ENCODE measurements at places on chromosomes 13 and 19.

DNA sequence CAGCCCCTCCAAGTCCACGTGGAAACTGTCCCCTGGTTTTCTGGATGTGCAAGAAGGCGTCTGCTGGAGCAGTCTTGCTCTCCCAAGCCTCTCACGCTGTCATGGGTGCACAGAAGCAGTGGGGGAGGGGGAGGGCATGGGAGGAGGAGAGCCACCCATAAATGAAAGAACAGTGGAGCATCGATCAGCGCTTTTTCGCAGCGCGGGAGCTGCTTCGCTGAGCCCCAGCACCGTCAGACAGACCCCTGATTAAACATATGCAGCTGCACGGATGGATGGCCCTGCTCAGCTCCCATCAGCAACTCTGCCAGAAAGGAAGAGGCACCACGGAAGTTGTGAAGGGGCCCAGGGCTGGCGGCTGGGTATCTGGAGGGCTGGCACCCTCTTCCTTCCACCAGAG lies 264.9 kb downstream of the UQCRFS1 start:
- DNase-seq = no peak

DNA sequence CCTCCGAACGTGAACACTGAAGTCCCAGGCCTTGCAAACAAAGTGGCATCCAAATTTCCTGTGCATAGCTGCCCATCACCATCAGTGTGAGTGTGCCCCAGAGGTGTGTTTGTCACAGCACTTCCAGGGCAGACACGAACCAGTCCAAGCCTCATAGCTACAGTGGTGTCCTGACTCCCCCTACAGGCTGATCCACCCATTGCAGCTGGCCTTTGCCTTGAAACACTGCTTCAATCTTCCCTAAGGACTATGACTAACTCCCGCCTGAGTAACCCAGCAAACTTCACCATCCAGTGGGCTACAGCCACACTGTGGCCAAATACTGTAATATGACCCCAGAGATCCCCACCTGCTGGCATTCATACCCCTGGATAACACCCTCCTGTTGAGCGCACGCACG lies 3.9 kb downstream of the ZNF266 start:
- peak; percentile 45 for DNase-seq

DNA sequence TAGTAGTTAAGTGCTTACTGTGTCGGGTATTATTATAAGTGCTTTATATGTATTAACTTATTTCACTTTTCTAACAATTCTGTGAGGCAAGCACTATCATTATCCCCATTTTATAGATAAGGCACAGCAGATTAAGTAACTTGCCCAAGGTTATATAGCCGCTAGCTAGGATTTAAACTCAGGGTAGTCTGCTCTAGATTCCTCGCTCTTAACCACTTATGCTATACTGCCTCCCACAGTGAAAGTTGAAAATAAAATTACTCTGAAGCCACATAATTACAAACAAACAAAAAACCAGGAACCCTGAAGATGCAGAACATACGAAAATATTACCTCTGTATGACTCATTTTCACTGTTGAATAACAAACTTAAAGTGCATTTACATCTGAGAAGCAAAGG lies 3.9 kb downstream of the TEX30 start:
- DNase-seq = no peak

DNA sequence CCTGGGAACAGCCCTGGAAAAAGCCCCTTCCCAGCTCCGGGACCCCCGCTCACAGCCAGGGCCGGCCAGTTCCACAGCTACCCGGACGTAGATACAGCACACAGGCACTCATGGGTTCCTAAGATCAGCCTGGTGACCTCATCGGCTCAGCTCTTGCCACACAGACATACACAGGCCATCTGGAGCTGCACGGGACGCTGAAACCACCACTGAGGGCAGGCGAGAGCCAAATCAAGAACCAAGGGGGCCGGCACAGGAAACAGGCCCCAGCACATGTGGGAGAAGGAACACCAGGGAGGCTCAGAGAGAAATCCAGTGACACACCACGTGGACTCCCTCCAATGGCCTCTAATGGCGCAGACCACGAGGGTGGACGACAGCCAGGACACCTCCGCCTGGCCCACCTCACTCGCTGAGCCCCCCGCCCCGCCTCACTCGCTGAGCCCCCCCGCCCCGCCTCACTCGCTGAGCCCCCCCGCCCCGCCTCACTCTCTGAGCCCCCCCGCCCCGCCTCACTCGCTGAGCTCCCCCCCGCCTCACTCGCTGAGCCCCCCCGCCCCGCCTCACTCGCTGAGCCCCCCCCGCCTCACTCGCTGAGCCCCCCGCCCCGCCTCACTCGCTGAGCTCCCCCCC lies 69.7 kb upstream of the C13orf46 start:
- no peak for DNase-seq

Measured in liver (tissue), 10 donors.